ENCODE measurements at places on chromosomes 2 and 18.

- DNase-seq = no peak
Observed at GRCh38 chr2:156182132-156182531, 150.4 kb downstream of the NR4A2 start.

- no peak for DNase-seq
Observed at GRCh38 chr2:151672277-151672676, 62.0 kb downstream of the NEB start.

DNA sequence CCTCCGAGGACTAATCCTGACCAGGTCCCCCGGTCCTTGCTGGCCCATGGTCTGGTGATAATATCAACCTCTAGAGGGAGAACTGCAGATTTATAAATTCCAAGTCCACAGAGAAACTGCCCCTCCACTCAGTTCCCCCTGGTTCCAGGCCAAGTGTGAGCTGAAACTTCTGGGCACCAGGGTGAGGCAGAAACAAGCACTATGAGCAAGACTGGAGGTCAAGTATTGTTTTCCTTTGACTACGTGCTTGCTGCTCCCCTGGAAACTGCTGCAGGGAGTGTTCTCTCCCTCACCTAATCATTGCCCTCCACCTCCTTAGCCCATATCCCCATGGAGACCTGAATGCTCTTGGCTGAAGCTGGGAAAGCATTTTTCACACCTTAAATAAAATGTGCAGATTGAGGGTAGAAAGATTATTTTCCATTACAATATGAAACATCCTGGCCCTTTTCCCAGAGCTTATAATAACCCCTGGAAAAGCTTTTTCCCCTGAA lies 135.2 kb downstream of the RDH14 start:
- DNase-seq = no peak

- DNase-seq = no peak
Observed at GRCh38 chr18:62912885-62913284, 197.5 kb downstream of the PHLPP1 start.

DNA sequence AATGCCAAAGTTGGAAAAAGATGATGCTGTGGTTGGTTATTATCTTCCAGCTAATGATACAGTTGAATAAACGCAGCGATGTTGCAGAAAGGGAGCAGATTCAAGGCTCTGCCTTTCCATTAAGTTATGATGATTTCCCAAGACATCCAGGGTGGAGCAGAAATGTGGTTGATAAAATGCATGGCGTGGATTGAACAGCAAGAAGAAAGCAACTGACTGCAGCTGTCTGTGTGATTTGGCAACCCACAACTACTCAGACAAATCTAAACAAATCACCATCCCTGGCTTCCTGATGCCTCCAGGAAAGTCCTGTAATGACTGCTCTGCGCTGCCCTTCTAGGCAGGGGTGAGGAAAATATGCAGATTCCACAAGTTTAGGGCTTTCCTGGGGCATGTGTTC lies 166.3 kb downstream of the NRP2 start:
- no peak for DNase-seq

DNA sequence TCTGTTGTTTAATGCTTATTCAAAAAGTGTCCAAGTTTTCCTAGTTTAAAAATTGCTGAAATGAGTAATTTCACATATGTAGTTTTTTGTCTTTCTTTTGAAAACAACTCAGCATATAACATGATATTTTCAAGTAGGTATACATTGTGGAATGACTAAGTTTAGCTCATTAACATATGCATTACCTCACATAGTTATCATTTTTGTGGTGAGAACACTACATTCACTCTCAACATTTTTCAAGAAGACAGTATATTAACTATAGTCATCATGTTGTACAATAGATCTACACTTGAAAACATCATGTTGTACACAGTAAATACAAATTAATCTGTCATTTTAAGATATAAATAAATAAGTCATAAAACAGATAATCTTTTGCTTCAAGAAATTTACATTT lies 340.0 kb downstream of the CCDC85A start:
- no peak for DNase-seq

GRCh38 chr2:207090389-207090788 lies 75.4 kb downstream of the KLF7 start:
- DNase-seq = no peak

DNA sequence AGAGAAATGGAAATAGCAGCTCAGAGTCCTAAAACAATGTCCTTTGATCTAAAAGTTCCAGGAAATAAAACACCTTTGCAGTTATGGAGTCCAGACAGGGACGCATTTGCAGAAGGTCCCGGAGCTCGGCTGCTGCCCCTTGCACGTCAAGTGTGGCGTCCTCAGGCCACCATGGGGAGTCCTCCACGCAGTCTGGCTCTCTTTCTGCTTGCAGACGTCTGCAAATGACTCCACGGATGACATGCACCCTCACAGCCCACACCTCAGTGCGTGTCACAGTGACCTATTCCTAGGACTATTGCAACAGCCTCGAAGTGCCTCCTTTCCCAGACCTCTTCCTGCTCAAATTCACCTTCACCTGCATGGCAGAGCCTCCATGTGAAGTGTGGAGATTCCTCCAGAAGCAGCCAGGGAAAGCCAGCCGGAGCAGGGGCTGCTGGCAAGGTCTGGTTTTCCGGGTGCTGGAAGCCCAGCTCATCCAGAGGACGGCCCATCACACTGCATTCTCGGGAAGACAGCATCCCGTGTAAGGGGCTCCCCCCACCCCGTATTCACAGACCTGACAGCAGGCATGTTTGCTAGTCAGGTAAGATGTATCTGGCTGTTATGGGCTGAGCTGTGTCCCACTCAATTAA lies 137.7 kb downstream of the ASB1 start:
- DNase-seq = no peak

DNA sequence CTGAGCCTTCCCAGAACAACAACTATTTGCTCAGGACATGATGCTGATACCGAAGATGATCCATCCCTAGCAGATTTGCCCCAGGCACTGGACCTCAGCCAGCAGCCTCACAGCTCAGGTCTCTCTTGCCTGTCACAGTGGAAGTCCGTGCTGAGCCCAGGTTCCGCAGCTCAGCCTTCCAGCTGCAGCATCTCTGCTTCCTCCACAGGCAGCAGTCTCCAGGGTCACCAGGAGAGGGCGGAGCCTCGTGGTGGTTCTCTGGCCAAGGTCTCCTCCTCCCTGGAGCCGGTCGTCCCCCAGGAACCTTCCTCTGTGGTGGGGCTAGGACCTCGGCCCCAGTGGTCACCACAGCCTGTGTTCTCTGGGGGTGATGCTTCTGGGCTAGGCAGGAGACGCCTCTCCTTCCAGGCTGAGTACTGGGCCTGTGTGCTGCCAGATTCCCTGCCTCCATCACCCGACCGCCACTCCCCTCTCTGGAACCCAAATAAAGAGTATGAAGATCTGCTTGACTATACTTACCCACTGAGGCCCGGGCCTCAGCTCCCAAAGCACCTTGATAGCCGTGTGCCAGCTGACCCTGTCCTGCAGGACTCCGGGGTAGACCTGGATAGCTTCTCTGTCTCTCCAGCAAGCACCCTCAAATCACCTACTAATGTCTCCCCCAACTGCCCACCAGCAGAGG lies 15.4 kb downstream of the CEP68 start:
- no peak for DNase-seq

DNA sequence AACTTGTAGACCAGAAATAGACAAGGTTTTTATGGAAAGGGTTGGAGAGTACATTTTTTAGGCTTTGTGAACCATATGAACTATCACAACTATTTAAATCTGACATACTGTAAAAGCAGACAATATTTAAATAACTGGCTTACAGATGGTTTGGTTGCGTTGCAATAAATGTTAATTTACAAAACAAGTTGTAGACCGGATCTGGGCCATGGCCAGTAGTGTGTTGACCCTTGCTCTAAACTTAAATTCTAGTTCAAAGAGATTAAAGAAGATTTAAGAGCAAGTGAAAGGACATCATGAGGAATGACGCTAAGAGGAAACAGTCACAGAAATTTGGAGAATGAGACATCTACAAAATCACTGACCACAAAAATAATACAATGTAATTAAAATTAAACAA lies 652.7 kb downstream of the DCDC2C start:
- DNase-seq = no peak

- DNase-seq = no peak
Observed at GRCh38 chr2:99481941-99482340, 7.9 kb downstream of the REV1 start.

All from stimulated activated CD4-positive, alpha-beta T cell treated with anti-CD3 and anti-CD28 coated beads, Interleukin-1b, Interleukin-23, amount 100 ng/mL, for 1 hour (primary cell).